ENCODE measurements at places on chromosomes 1 and 21.

GRCh38 chr1:2016123-2016522 lies 3.0 kb upstream of the GABRD start:
- DNase-seq = no peak

DNA sequence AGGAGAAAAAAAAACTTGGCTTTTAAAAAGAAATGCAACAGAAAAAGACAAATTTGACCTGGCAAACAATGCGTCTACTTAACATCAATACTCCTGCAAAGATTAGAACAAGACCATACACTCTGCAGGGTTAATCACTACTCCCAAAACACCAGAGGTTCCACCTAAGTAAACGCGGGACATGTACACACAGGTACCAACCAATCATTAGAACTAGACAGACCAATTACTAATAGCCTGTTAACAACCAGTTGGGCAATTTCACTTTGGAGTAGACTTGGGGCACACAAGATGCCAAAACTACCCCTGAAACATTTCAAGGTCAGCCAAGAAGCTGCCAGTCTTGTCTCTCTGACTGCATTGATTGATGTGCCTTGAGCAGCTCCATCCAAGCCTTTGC lies 125.8 kb downstream of the RRAGC start:
- DNase-seq = no peak

- no peak for DNase-seq
These were observed 83.1 kb downstream of the KCNN3 start for GRCh38 chr1:154786804-154787570.

DNA sequence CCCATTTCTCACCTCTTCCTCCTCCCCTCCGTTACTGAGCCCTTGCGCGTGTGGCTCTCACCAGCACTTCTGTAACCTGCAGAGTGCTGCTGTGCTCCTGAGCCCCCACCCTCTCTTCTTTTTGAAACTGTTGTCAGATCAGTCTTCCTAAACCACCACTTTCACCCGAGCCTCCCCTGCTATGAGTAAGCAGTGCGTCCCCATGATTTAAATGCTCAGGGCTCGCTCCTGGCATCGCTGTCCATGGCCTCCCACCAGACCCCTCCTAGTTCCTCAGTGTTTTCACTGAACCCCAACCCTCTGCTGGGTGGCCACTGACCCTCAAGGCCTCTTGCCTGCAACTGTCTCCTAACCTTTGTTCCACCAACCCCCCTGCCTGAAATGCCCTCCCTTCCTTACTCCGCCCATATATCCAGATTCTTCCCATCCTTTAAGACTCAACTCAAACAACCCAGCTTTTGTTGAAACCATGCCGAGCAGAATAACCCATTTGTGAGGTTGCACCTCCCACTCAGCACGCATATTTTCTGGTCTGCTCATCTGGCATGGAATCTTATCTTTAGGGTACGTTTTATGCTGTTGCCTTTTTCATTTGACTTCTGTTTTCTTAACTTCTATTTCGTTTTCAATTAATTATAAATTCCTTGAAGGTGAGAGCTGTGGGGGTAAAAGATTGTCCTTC lies 64.5 kb upstream of the FAM3B start:
- DNase-seq = no peak

DNA sequence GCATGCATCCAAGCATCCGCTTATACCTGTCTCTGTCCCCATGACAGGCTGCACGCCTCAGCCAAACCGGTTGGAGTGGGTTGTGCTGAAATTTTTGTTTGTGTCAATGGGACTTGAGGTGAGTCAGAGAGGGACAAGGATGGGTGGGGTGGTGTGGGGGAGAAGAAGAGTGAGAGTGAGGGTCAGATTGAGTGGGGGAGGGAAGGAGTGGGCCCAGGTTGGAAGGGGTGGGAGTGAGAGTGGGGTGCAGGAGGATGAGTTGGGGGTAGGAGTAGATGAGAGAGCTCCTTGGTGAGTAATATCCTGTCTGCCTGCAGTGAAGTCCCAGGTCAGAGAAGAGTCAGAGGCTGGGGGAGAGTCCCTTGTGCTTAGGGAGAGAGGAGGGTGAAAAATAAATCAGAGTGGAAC lies 3.3 kb upstream of the NECTIN4 start:
- DNase-seq = no peak

DNA sequence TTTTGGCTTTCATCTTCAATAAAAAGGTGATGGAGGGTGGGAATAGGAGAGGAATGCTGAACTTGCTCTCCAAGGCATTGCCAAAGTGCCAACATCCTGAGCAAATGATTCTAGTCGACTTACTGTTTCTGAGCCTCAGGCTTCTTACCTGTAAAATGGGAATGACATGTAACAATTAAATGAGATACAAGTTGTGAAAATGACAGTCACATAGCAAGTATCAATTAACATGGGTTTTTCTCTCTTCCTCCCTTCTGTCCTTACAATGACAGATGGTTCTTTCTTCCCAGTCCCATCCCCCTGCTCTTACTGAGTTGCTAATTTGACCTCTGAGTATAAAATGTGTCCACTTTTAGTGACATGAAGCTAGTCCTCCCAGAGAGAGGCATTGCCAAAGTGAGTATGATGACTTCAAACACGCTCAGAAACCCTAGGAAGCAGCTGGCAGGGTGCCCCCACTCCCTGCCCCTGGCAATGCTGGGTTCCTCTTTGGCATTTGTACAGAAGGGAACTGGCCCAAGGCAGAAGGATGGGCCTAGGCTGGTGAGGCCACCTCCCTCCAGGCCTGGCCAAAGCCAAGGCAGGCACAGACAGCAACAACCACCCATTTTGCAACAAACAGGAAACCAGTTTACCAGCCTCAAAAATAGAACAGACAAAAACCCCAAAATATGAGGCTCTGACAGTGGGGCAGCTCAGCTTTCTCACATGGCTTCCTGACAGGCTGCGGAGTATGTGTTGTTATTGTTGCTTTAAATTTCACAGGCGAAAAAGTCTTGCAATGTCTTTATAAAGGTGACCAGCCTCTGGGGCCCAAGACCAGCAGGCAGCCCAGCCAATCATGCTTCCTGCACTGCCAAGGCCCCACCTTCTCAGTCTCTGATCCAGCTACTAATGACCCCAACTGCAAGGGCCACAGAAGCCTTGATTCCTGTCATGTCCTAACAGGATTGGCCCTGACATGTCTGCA lies 115.9 kb downstream of the HIVEP3 start:
- no peak for DNase-seq

- peak; percentile 38 for DNase-seq
These were observed 2.0 kb downstream of the AHDC1 start for GRCh38 chr1:27601771-27602461.

DNA sequence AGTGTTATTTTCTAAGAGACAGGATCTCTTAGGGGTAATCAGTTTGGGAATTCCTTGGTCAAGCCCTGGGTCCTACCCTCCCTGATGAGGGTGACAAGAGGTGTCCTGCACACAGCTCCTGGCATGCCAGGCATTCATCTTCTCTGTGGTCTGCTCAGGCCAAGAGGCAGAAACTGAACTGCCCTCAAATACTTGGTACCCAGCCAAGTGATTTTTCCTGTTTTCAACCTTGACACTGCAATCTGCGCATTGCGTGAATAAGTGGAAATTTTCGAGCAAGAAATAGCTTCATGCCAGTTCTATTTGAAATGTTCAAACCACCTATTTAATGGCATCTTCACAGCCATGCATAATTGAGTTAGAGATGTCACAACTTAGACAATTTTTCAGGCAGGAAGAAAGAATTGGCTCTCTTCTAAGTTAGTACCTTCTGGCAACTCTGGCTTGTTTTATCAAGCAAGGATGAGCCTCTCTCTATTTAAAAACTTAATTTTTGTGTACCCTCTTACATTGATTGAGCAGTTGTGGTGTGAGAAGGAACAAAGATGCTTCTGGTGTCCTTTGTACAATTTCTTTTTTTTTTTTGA lies 27.0 kb downstream of the DNM3 start:
- DNase-seq = no peak

- DNase-seq = peak; percentile 76
These were observed 683 bp downstream of the LRRC8D start for GRCh38 chr1:89821322-89822108.

DNA sequence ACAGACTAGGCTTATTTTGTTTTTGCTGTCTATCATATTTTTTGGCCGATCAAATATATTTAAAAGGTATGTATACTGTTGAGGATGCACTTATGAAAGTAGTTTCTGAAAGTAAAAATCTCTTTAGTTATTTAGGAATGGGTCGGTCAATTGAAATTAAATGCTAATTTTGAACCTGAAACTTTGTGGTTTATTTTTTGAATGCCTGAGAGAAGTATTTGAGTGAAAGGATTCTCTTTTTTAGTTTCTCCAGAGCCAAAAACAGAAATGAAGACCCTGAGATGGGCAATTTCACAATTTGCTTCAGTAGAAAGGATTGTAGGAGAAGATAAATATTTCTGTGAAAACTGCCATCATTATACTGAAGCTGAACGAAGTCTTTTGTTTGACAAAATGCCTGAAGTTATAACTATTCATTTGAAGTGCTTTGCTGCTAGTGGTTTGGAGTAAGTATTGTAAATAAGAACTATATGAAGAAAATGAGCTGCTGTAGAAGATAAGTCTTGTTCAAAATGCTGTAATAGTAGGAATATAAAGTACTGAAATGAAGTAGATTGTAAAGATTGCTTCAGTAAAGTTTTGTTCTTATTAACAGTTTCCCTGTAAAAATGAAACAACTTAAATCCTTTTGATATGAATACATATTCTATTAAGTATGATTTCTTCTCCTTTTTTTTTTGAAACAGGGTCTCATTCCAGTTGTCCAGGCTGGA lies 11.5 kb downstream of the USP1 start:
- no peak for DNase-seq

GRCh38 chr1:81738875-81739274 lies 61.9 kb upstream of the ADGRL2 start:
- no peak for DNase-seq

- peak; percentile 53 for DNase-seq
These were observed 859 bp upstream of the ERMAP start for GRCh38 chr1:42815941-42816584.

DNA sequence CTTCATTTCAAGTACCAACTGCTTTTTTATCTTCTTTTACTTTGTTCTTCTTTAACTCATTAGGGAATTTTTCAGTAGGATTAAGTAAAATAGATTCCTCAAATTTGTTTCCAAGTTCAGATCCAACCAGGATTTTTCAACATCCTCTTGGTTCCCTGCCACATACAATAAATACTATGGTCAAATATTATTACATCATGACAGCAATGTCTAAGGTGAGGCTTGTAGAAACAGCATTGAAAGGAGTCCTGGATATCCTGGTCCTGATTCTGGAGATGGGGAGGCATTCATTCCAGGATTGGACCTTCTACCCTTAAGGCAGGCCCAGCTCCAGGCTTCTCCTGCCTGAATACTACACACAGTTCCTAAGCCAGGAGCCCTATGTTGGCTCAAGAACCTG lies 80.2 kb upstream of the F3 start:
- no peak for DNase-seq

GRCh38 chr1:47710329-47711071 lies 272.7 kb downstream of the FOXD2 start:
- DNase-seq = peak; percentile 86

DNA sequence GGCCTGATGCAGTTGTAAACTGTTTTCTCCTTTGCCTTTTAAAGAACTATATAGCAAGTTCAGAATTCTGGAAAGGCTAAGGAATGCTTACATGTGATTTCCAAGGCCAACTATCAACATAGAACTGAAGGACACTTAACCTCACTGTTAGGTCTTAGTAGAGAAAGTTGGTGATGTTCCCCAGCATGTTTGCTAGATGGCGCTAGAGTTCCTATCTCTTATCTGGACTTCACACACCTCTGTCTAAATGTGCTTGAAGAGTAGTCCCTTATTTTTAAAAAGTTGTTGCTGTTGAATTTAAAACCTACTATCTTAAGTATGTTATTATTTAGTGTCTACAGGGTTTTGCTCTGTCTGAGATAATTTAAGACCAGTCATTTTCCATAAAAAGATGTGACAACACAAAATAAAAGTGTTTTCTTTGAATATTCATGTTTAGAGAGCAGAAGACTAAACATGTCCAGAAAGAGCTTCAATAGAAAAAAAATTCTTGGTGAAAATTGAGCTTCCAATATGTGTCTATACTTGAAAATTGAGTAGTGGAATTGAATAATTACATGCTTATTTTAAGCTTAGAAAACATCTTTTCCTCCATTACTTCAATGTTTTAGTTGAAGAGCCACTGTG lies 237.3 kb downstream of the S1PR1 start:
- DNase-seq = no peak

DNA sequence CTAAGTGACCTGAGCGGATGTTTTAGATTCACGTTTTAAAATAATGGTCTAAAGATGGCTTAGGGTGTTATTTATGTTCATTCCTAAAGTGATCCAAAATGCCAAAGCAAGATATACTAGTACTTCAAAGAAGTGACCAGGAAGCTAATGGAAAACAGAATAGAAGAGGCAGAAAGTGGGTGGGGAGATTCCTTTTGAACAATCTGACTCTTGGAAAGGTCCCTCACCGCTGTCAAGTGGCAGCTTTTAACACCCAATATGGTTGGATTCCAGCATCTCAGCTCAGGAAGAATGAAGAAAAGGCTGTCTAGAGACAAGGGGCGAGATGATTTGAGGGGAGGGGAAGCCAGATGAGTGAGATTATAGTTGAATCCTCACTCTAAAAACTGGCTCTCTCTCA lies 90.3 kb downstream of the SCMH1 start:
- no peak for DNase-seq

DNA sequence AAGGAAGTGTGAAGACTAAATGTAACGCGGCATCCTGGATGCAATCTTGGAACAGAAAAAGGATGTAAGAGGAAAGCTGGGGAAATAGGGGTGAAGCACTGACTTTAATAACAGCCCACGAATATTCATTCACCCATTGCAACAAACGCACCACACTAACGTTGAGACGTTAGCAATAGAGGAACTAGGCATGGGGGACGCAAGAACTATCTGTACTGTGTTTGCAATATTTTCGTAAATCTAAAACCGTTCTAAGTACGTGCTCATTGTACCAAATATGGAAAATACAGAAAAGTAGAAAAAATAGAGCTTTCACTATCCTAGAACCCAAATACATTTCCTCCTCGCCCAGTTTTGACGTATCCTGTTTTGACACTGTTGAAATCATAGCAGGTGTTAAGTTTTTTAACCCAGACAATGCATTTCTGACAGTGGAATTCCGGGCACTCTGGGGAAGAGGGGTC lies 3.9 kb downstream of the LAPTM5 start:
- no peak for DNase-seq

- DNase-seq = no peak
These were observed 30.8 kb downstream of the IGSF5 start for GRCh38 chr21:39775816-39776215.

DNA sequence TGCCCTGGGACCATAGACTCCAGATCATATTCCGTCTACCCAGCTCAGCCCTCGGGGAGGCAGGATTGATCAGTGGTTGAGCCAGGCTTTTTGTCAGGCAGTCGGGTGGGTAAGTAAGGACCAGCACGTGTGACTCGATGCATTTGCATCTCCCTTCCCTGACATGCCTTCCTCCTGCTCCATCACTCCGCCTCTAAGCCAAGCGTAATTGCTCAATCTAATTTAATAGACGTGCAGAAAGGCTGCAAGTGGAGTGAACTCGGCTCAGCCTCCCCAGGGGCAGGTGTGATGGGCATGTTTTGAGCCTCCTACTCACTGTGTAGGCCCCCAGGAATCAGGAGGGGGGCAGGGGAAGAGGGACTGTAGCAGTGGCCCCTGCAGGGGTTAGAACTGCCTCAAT lies 34.6 kb upstream of the GRIK3 start:
- no peak for DNase-seq

- peak; percentile 18 for DNase-seq
These were observed 486.9 kb upstream of the USP24 start for GRCh38 chr1:55702064-55702463.

GRCh38 chr1:22781483-22781882 lies 70.8 kb downstream of the EPHB2 start:
- no peak for DNase-seq

- DNase-seq = no peak
These were observed 39.6 kb upstream of the GPR153 start for GRCh38 chr1:6300342-6301048.

All from ELF-1 (cell line).